ENCODE measurements at places on chromosomes 11 and 22. TPM values are rescaled to one million over a fixed set of nuclear protein-coding genes. Genes with fewer than 3 reads are reported as not detected.

The GAS2 gene
- 2.0 TPM for total RNA-seq

GRCh38 chr22:39414377-39414776 lies 14.8 kb downstream of the TAB1 start:
- H3K4me3 ChIP-seq = peak overlapping the region; percentile 7
- H3K27ac ChIP-seq = no peak overlapping the region
- H3K27me3 ChIP-seq = no peaks in the 10 kb centered on the region
- peaks cover 34% of the 10 kb centered on the region for H3K4me1 ChIP-seq
- no peak for DNase-seq

DNA sequence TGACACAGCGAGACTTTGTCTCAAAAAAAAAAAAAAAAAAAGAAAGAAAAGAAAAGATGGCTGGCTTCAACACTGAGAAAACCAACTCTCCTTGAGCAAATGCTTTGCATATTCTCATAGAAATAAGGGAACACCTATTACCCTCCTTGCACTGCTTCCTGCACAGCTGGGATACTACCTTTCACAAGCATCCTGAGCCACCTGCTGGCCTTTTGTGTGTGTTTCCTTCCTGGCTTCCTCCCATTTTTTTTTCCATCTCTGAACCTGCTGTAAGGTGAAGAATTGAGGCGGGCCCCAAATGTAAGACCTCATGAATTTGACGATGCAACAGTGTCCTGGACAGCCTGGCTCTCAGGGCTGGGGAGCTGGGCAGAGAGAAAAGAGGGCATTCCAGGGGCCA lies 1.9 kb upstream of the RFPL3 start:
- H3K4me3 ChIP-seq = no peak overlapping the region
- peak; percentile 49 for DNase-seq
- H3K36me3 ChIP-seq = no peaks in the 10 kb centered on the region
- H3K4me1 ChIP-seq = peaks cover 2% of the 10 kb centered on the region

The PES1 gene
- total RNA-seq = 173 TPM

DNA sequence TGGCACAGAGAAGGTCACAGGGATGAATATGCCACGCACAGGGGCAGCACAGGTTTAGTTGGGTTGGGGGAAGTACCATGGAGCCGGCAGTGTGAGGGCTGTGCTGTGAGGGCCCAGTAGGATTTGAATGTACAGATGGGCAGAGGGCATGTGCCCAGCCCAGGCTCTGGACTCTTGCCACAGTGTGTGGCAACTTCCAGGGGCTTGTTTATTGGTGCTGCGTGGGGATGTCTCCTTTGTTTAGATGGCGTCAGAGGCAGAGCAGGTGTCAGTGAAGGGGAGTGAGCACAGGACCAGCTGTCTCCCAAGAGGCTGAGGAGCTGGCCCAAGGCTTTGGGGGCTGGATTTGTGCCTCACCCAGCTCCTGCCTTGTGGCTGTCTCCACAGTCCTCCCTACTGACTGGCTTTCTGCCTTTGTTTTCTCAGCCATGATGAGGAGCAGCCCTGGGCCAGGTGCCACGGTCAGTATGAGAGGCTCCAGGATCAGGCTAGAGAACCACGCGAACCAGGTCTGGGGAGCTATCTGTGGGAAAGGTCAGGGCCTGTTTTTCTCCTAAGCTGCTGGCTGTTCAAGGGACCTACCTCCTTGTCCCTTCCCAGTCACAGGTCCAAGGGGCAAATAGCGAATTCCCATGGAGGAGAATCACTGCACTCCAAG lies 21.9 kb downstream of the SUN2 start:
- peaks cover 70% of the 10 kb centered on the region for H3K36me3 ChIP-seq
- no peak for DNase-seq
- H3K27me3 ChIP-seq = no peaks in the 10 kb centered on the region
- no peak overlapping the region for H3K4me3 ChIP-seq
- H3K27ac ChIP-seq = peak overlapping the region; percentile 56

- peak; percentile 94 for DNase-seq
- no peak overlapping the region for H3K4me3 ChIP-seq
- no peaks in the 10 kb centered on the region for H3K27me3 ChIP-seq
- peak overlapping the region; percentile 42 for H3K27ac ChIP-seq
These were observed 14.0 kb downstream of the PSMD13 start for GRCh38 chr11:250740-251299.

GRCh38 chr11:66851698-66852465 lies 5.0 kb upstream of the LRFN4 start:
- no peaks in the 10 kb centered on the region for H3K27me3 ChIP-seq
- peaks cover 2% of the 10 kb centered on the region for H3K36me3 ChIP-seq
- peak; percentile 78 for DNase-seq
- peaks cover 13% of the 10 kb centered on the region for H3K4me1 ChIP-seq
- H3K4me3 ChIP-seq = peak overlapping the region; percentile 20
- peak overlapping the region; percentile 76 for H3K27ac ChIP-seq

GRCh38 chr11:93532281-93532789 lies 10.9 kb downstream of the SMCO4 start:
- no peak overlapping the region for H3K4me3 ChIP-seq
- no peak for DNase-seq
- H3K27me3 ChIP-seq = no peaks in the 10 kb centered on the region

DNA sequence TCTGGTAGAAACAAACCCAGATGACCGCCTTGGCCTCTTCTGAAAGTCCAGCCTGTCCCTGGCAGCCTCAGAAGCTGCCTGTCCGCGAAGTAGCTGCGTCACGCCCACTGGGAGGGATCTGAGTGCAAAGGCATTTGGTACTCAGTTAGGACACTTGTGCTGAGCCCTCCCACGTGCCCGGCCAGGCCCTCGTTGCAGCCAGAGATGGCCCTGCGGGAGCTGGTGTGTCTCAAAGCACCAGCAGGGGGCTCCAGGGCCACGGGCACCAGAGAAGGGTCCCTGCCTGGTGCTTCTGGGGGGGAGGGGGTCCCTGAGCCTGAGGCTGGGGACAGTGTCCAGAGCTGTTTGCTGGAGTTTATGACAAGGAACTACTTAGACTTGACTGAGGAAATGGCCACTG lies 5.8 kb downstream of the SELENOO start:
- no peak overlapping the region for H3K4me3 ChIP-seq
- no peaks in the 10 kb centered on the region for H3K27me3 ChIP-seq
- H3K27ac ChIP-seq = no peak overlapping the region
- peaks cover 34% of the 10 kb centered on the region for H3K36me3 ChIP-seq
- H3K4me1 ChIP-seq = peaks cover 20% of the 10 kb centered on the region

The UBQLN3 gene
- total RNA-seq = not detected

The APOL5 gene
- total RNA-seq = not detected

DNA sequence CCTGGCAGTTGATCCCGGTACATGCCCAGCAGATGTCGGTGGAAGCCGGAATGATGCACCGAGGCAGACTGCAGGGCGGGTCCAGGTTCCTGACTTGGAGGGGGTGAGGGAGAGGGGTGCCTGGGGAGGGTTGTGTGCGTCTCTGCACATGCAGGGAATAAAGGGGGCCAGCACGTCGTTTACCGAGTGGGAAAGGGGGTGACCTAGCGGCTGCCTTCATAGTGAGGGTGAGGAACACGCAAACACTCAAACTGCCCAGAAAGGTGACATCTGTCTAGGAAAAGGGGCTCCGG lies 801.7 kb downstream of the TBC1D22A start:
- H3K27me3 ChIP-seq = no peaks in the 10 kb centered on the region
- no peaks in the 10 kb centered on the region for H3K4me1 ChIP-seq
- no peak for DNase-seq
- H3K27ac ChIP-seq = no peak overlapping the region

GRCh38 chr22:34000879-34001526 lies 80.7 kb upstream of the LARGE1 start:
- H3K4me3 ChIP-seq = no peak overlapping the region
- DNase-seq = no peak
- H3K27me3 ChIP-seq = no peaks in the 10 kb centered on the region
- H3K36me3 ChIP-seq = no peaks in the 10 kb centered on the region
- H3K27ac ChIP-seq = no peak overlapping the region

GRCh38 chr11:118008271-118008911 lies 22.2 kb downstream of the IL10RA start:
- H3K36me3 ChIP-seq = peaks cover 21% of the 10 kb centered on the region
- peaks cover 82% of the 10 kb centered on the region for H3K4me1 ChIP-seq
- peak overlapping the region; percentile 94 for H3K27ac ChIP-seq

DNA sequence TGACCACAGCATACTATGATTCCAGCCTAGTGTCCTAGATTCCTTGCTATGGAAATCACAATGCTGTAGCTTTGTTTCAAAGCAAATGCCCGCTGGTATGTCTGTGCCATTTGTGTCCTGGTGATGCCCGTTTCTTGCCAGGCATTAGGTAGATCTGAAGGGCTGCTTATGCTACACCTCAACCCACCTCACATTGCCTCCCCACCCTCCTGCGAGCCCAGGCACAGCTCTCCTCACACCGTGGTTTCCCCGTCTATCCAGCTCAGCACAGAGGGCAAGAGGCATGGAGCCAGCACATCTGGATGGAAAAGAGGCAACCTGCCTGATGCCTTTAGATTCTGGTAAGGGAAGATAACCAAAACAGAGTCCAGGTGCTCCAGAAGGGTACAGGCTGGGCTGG lies 307.4 kb upstream of the B3GAT1 start:
- no peaks in the 10 kb centered on the region for H3K4me1 ChIP-seq
- no peak overlapping the region for H3K4me3 ChIP-seq
- no peak overlapping the region for H3K27ac ChIP-seq
